Activated naive CD8-positive, alpha-beta T cell treated with anti-CD3 and anti-CD28 coated beads, Interleukin-2, amount 50 U/mL, for 24 hours (primary cell): ENCODE measurements at places on chromosomes 6 and 20.

DNA sequence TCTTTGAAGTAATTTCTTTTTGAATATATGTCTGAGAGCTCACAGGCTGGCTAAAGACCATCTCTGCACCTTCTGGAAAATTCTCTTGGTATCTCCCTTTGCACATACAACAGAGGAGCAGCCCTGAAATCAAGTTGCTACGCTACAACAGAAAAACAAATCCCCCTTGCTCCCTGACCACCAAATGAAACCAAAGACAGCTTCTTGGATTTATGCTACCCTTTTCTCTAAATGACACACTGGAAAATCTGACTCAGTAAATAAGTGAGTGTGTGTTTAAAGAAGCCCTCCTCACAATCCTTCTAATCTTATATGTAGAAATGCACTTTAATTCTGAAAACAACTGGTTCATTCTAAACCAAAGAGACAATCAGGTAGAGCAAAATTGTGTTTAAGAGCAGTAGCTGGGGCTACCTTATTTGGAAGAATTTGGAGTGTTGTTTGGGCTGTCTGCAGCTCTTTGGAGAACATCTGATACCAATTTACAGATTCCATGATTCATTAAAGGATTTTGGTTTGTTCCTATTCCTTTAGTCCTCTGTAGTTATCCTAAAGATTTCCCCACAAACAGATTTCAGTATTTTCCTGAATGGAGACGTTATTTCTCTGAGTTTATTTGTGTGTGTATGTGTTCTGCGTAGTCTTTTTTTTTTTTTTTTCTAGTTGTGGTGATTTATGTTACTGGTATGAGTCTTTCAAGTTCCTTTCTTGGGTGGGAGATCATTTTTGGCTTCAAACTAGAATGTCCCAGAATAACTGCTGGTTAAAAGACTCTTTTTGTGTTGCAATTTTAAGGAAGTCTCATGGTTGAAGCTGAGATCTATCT, 36.4 kb upstream of the UTRN start:
- peaks cover 23% of the 10 kb centered on the region for H3K4me1 ChIP-seq
- H3K27ac ChIP-seq = peak overlapping the region; percentile 82
- H3K36me3 ChIP-seq = no peaks in the 10 kb centered on the region
- H3K4me3 ChIP-seq = no peak overlapping the region
- H3K27me3 ChIP-seq = peaks cover 4% of the 10 kb centered on the region

DNA sequence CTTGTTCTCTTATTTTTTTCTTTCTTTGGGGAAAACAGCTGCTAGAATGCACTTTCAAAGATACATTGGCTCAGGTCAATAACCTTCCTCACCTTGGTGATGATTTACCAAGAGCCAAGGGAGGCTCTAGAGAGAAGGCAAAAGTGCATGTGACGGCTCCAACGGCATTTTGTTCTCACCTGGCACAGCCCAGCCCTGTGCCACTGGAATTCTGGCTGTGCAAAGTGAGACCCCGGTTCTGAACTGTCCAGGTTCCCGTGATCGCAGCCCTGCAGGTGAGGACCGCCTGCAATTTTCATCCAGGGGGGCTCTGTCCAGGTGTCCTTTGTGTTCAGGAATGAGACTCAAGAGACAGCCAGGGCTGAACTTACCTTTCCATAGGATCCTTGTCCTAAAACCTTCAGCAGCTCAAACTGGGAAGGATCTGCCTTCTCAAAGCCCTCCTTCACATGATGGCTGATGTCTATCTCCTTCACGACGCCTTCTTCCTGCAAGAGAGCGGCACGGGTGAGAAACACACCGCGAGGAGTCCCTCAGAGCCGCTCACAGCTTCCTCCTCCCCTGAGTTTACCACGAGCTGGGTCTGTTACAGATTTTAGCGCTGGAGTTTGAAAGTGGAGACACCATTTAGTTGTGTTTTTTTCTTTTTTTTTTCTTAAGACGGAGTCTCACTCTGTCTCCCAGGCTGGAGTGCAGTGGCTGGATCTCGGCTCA, 48.0 kb downstream of the RAMACL start:
- DNase-seq = no peak
- H3K27me3 ChIP-seq = no peaks in the 10 kb centered on the region
- H3K27ac ChIP-seq = no peak overlapping the region
- H3K4me3 ChIP-seq = no peak overlapping the region
- no peaks in the 10 kb centered on the region for H3K36me3 ChIP-seq

GRCh38 chr6:131657222-131657621, 20.1 kb downstream of the ENPP3 start:
- no peak for DNase-seq
- no peaks in the 10 kb centered on the region for H3K36me3 ChIP-seq
- no peaks in the 10 kb centered on the region for H3K4me1 ChIP-seq
- no peak overlapping the region for H3K27ac ChIP-seq
- H3K27me3 ChIP-seq = no peaks in the 10 kb centered on the region
- no peak overlapping the region for H3K4me3 ChIP-seq

DNA sequence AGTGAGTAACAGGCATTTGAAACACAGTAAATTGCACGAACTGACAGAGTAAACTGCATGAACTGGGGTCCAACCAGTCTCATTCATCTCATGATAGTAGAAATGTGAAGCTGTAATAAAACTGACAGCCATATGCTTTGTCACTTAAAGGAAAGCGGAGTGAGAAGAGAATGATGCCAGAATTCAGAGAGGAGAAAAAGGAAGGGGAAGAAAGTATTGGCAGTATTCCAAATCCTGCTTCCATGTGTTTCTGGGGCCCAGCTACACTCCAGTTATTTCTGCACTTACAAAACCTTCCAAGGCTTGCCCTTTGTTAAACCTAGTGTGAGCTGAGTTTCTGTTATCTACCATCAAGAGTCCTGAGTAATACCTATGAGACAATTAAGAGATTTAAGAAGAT, 17.2 kb downstream of the SNX14 start:
- H3K27me3 ChIP-seq = no peaks in the 10 kb centered on the region
- H3K4me3 ChIP-seq = no peak overlapping the region
- peaks cover 11% of the 10 kb centered on the region for H3K36me3 ChIP-seq
- no peak overlapping the region for H3K27ac ChIP-seq
- peaks cover 25% of the 10 kb centered on the region for H3K4me1 ChIP-seq
- DNase-seq = no peak

DNA sequence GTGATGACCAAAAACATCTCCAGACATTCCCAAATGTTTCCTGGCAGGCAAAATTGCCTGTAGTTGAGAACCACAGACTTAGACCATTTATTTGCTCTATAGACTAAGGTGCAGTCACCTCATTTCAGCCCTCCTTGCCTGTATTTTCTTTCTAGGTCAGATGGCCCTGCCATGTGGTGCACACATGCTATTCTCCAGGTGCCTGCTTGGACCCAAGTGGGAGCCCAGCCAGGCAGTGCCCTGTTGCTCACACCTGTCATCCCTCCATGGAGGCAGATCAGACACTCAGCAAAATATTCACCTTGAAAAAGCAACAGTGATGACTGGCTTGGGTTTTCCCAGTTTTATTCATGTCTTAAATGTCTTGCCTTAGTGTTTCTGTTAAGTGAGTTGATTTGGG, 311.4 kb downstream of the TFAP2C start:
- H3K27ac ChIP-seq = no peak overlapping the region
- H3K27me3 ChIP-seq = peaks cover 3% of the 10 kb centered on the region
- H3K4me3 ChIP-seq = no peak overlapping the region
- no peaks in the 10 kb centered on the region for H3K4me1 ChIP-seq
- H3K36me3 ChIP-seq = no peaks in the 10 kb centered on the region

DNA sequence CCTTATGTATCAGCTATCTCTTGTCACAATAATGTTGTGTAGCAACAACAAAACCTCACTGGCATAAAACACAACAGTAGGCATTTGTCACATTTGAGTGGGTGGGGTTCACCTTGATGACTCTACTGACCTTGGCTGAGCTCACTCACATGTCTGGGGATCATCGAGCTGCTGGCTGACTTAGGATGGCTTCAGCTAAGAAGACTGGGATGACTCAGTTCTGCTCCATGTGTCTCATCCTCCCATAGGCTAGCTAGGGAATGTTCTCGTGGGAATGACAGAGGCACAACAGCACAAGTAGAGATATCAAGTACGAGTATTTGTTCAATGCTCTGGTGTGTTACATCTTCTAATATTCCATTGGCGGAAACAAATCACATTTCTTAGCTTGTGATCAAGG, 167.9 kb downstream of the PLCB1 start:
- H3K27me3 ChIP-seq = no peaks in the 10 kb centered on the region
- peaks cover under 1% of the 10 kb centered on the region for H3K4me1 ChIP-seq
- H3K36me3 ChIP-seq = no peaks in the 10 kb centered on the region
- no peak overlapping the region for H3K27ac ChIP-seq
- no peak overlapping the region for H3K4me3 ChIP-seq

- DNase-seq = no peak
- H3K4me3 ChIP-seq = no peak overlapping the region
- H3K27me3 ChIP-seq = peaks cover 76% of the 10 kb centered on the region
- H3K36me3 ChIP-seq = no peaks in the 10 kb centered on the region
- H3K4me1 ChIP-seq = peaks cover 13% of the 10 kb centered on the region
- H3K27ac ChIP-seq = no peak overlapping the region
Observed at GRCh38 chr20:38735172-38735571, 10.9 kb downstream of the SLC32A1 start.

DNA sequence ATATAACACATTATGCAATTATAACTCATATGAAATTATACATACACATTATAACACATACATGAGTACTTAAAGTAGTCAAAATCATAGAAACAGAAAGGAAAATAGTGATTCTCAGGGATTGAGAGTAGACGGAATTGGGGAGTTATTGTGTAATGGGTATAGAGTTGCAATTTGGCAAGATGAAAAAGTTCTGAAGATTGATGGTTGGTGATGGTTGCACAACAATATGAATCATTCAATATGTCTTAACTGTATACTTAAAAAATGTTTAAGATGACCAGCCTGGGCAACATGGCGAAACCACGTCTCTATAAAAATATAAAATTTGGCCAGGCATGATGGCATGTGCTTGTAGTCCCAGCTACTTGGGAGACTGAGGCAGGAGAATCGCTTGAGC, 372.7 kb downstream of the CDKAL1 start:
- H3K27ac ChIP-seq = no peak overlapping the region
- no peak for DNase-seq

GRCh38 chr6:56477241-56477640, 165.4 kb downstream of the DST start:
- H3K4me3 ChIP-seq = no peak overlapping the region
- no peaks in the 10 kb centered on the region for H3K4me1 ChIP-seq
- H3K27me3 ChIP-seq = no peaks in the 10 kb centered on the region

- H3K36me3 ChIP-seq = no peaks in the 10 kb centered on the region
- no peaks in the 10 kb centered on the region for H3K27me3 ChIP-seq
- H3K4me3 ChIP-seq = no peak overlapping the region
- no peak for DNase-seq
- no peak overlapping the region for H3K27ac ChIP-seq
- H3K4me1 ChIP-seq = no peaks in the 10 kb centered on the region
Observed at GRCh38 chr6:162242915-162243314, 484.7 kb downstream of the PRKN start.

DNA sequence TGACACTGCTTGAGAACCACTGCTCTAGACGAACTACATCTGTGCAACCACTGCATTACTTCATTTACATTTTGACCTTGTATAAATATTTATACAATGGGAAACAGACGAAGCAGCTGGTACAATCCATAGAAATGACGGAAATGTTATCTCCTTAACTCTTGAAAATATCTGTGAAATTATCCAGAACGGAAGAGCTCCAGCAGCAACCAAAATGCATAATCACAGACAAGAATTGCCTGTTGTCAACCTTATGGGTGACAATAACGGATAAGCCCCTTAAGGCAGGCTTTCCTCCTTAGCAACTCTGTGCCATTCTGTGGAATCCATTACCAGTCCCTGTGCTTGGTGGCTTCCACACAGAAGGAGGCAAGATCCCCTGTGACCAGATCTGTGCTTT, 115.4 kb downstream of the DTNBP1 start:
- H3K27me3 ChIP-seq = no peaks in the 10 kb centered on the region
- no peak overlapping the region for H3K27ac ChIP-seq
- no peak for DNase-seq
- no peak overlapping the region for H3K4me3 ChIP-seq

- peaks cover 6% of the 10 kb centered on the region for H3K4me1 ChIP-seq
- H3K27ac ChIP-seq = no peak overlapping the region
Observed at GRCh38 chr6:129544892-129545612, 164.9 kb downstream of the ARHGAP18 start.

DNA sequence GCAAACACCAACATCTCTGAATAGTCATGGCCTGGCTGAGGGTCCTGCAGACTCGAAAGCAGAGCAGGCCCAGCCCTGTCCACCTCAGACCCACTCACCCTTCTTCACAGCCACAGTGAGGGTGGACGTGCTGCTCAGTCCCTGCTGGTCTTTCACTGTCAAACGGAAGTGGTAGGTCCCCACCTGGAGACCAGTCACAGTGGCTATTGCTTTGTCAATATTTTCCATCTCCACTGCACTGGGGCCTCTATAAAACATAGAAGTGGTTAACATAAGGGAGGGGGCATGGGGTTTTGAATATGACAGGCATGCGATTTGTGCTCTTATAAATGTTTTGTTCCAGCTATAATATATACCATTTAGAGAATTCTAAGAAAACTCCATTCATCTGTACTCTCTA, 73.9 kb downstream of the ALDH5A1 start:
- no peak for DNase-seq
- no peak overlapping the region for H3K4me3 ChIP-seq
- no peaks in the 10 kb centered on the region for H3K4me1 ChIP-seq
- no peaks in the 10 kb centered on the region for H3K36me3 ChIP-seq

- H3K27ac ChIP-seq = no peak overlapping the region
- no peaks in the 10 kb centered on the region for H3K27me3 ChIP-seq
- peaks cover 5% of the 10 kb centered on the region for H3K36me3 ChIP-seq
- no peak for DNase-seq
- peaks cover 94% of the 10 kb centered on the region for H3K4me1 ChIP-seq
- no peak overlapping the region for H3K4me3 ChIP-seq
Observed at GRCh38 chr6:112031960-112032359, 21.9 kb upstream of the CCN6 start.

- H3K4me3 ChIP-seq = no peak overlapping the region
- H3K4me1 ChIP-seq = peaks cover 42% of the 10 kb centered on the region
- H3K27me3 ChIP-seq = no peaks in the 10 kb centered on the region
- DNase-seq = no peak
- H3K27ac ChIP-seq = peak overlapping the region; percentile 40
Observed at GRCh38 chr20:36631646-36632045, 14.3 kb downstream of the SLA2 start.
